ENCODE measurements at places on chromosomes 5 and 9.

DNA sequence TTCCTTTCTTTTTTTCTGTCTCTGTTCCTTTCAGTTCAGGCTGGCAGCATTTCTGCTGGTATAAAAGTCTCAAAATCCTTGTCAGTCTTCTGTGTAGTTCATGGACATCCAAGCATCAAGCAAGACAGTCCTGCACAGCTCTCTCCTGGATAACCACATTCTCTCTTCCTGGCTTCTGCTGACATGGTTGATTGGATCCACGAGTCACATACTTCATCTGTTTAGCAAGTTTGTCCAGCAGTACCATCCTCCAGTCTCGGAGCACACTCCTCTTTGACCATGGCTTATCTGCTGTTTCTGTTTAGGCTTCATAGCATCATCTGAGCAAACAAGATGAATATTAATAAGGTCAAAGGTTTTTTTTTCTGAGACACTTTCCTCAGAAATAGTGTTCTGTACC, 220.8 kb downstream of the KDM4C start:
- DNase-seq, result no peak

DNA sequence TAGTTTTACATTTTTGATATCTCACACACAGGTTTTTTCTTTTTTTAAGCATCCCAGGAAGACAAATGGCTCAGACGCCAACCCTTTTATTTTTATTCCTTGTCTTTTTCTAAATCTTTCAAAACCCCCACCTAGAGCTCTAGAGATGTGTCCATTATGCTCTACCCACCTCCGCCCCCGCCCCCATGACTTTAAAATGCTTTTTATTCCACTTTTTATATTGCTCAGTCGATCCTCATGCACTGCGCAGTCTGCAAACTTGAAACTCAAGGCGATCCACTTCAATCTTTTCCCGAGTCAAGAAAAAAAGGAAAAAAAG, 411 bp upstream of the MAT2B start:
- no peak for DNase-seq

GRCh38 chr5:13816126-13816525, 128.4 kb downstream of the DNAH5 start:
- no peak for DNase-seq

DNA sequence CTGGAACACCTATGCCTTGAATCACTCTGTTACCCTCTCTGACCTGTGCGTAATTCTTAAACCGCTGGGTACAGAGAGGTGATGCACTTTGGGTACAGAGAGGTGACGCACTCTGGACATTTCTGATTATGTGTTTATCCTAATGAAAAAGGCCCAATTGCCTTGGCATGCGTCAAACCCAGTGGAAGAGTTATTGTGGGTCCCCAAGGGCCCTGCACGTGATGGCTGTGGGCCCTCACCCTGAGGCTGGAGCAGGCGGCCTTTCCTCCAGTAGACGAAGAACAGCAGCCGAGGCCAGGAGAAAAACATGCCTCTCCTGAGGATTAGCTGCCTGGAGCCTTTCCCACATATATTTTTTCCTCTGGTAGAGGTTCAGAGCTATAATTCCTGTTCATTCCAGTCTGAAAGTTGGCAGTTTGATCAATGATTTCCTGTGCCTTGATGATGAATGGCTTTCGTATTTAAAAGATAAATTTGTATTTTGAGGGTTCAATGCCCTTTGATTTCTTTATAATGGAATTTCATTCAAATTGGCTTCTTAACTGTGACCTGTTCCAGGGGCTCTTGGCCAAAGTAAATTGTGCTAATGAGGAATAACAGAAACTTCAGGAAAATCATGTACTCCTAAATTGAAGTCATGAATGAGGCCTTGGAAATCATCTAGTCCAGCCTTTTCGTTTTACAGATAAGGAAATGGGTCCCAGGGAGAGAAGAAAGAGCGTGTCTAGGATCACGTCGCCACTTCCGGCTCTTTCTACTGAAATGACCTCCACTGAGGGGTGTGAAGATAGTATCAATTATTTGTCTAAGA, 22.8 kb downstream of the ACER2 start:
- DNase-seq, result no peak

GRCh38 chr5:55896663-55897062, 45.5 kb downstream of the IL31RA start:
- no peak for DNase-seq

- no peak for DNase-seq
These were observed 421.0 kb upstream of the CHD1 start for GRCh38 chr5:99349787-99350186.

All from activated CD4-positive, alpha-beta T cell treated with anti-CD3 and anti-CD28 coated beads, Interleukin-2, amount 50 U/mL, for 4 hours (primary cell).